ENCODE measurements at places on chromosomes 6 and 20.

GRCh38 chr6:30542915-30543314, 13.4 kb downstream of the GNL1 start:
- no peak for DNase-seq

- no peak for DNase-seq
Observed at GRCh38 chr6:17820055-17820454, 113.3 kb upstream of the NUP153 start.

- DNase-seq: no peak
Observed at GRCh38 chr20:15506311-15506710, 1066.9 kb downstream of the KIF16B start.

GRCh38 chr6:6775074-6775473, 186.6 kb downstream of the LY86 start:
- DNase-seq: no peak

DNA sequence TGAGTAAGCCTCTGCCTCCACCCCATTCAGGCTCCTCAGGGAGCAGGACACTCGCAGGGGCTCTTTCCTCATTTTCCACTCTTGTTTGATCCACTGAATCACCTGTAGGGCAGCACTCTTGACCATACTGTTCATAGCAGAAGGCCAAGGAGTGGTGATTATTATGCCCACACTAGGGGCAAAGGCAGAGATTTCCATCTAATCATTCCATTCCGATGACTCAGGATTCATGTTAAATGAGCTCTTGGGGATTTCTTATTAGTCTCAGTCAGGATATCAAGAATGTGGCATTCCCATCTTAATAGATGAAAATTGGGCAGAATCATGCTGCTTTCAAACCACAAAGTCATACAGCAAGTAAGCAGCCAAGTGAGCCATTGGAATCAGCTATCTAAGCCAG, 101.9 kb upstream of the MOCS1 start:
- DNase-seq: no peak

DNA sequence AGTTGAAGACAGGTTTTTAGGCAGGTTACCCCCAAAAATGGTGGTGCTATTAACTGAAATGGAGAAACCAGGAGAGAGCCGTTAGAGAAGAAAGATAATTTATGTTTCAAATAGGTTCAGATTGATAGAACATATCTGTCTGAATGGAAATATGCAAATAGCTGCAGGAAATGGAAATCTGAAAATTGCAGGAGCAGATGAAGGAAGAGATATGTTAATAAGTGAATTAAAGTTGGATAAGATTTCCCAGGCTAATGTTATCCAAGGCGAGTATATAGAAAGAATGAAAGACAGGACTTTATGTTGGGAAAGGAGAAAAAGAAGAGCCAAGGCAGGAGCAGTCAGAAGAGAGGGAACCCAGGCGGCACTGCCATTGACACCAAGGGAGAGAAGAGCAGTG, 365.6 kb downstream of the ARHGAP18 start:
- no peak for DNase-seq

DNA sequence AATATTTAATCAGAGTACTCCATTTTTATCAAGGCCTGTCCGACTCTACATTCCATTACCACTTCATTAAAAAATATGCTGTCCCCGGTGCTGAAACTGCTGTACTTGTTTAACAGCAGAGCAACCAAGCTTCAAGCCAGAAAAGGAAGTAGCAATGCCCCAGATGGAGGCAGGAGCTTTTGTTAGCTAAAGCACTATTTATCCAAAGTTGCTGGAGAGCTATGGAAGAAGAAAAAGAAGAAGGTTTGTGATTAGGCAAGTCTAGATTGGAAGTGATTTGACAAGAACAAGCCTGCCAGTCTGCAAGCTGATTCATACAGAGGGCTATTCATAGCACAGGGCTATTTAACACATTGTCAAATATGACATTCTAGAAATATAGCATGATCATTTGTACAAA, 160.9 kb upstream of the SPTLC3 start:
- no peak for DNase-seq

DNA sequence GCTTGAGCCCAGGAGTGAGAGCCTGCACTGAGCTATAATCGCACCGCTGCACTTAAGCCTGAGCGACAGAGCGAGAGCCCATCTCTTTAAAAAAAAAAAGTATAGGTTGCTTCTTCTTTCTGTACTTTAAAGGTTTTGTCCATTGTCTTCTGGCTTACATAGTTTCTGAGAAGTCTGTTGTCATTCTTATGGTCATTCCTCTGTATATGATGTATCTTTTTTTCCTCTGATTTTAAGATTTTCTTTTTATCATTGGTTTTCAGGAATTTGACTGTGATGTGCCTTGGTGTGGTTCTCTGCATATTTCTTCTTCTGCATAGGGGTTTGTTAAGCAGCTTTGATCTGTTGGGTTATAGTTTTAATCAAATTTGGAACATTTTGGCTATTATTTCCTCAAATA, 29.1 kb downstream of the QRSL1 start:
- DNase-seq: no peak

DNA sequence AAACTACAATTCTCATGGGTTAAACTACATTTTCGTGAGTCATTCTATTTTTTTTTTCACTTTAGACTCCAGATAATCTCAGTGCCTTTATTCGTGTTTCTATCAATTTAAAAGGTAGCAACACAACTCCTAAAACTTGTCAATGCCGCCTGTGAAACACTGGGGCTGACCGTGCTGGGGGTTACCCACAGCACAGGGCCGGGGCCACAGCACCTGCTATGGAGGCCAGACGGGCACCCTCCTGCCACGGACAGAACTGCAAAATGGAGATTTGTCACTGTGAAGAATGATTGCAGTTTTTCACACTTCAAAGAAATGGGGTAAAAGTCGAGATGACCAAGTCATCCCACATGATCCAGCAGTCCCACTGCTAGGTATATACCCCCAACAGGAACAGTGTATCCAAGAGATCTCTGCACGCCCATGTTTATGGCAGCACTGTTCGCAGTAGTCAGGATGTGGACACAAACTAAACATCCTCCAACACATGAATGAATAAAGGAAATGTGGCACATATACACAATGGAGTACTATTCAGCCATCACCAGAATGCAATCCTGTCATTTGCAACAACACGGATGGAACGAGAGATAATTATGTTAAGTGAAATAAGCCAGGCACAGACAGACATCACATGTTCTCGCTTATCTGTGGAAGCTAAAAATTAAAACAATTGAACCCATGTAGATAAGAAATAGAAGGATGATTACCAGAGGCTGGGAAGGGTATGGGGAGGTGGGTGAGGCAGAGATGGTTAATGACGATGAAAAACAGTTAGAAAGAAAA, 290.1 kb downstream of the SMOC2 start:
- no peak for DNase-seq

DNA sequence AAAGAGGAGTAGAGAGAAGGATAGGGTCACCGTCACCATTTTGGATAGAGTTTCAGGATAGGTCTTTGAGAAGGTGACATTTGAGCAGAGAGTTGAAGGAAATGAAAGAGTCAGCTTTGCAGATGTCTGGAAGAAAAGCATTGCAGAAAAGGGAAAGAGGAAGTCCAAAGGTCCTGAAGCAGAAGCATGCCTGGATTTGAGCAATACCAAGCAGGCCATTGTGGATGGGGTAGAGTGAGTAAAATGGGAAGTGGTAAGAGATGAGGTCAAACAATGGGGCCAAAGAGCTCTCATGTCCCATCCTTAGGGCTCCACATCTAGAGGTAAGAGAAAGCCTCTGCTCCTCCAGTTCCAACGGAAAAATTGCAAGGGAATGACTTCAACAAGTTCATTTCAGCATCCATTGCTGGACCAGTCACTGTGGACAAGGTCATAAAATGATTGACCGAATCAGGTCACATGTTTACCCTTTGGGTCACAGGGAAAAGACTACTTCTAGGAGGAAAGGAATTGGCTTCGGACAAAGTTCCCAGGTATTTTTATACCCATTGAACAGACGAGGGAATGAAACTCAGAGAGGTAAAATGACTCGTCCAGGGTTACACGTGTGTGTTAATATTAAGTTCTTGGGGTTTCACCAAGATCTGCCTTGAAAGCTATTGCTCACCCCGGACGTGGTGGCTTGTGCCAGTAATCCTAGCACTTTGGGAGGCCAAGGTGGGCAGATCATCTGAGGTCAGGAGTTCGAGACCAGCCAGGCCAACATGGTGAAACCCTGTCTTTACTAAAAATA, 6.6 kb upstream of the SAMHD1 start:
- no peak for DNase-seq

DNA sequence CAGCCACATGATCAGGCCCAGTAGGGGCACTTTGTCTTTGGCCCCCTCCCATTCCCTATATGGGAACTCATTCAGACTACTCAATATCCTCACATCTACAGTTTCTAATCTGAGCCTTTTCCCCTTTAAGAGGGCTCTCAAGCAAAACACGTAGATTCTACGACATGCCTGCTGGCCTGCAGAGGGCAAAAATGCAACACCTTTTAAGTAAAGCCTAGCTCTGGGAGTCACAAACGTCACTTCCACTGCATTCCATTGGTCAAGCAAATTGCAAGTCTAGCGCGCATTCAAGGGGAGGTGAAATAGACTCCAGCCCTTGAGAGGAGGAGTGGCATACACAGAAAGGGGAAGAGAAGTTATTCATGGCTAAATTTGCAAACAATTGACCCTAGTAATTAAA, 70.6 kb downstream of the CDC40 start:
- no peak for DNase-seq

DNA sequence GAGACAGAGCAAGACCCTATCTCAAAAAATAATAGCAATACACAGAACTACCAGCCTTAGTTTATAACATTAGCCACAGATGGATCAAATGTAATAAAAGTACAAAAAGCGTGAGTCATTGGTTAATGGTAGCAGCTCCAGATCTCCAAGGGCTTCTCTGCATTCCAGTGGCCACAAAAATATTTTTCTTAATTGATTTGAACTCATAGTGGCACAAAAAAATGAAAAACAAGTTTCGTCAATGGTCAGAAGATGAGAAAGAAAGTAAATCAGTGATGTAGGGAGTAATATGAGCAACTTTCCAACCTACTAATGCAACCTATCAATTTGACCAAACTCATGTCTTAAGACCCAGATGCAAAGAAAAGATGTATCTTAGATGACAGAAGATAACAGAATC, 79.6 kb downstream of the CEP57L1 start:
- no peak for DNase-seq

DNA sequence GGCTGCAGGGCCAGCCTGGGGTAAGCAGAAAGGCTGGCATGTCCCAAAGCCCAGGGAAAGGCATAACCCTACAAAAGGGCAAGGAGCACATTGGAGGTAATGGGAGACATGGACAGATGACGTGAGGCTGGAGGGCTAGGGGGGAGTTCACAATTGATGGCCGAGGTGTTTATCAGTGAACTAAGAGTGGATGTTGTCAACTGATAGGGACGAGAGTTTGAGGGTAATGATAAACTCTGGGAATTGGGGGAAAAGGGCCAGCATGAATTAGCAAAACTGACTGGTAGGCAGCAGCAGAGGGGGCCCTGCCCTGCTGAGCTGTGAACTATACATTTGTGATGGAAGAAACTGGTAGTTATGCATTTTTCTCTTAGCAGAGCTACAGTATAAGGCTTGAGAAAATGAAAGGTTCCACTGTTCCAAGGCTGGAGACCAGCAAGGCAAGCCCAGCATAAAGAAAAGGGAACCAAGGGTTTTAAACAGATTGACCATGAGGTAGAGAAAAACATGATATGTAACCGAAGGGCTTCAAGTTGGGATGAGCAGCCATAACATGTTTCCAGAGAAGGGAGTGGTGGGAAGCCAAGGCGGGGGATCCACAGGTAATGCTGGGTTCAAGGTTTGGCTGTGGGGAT, 98.1 kb upstream of the MLN start:
- DNase-seq: no peak

GRCh38 chr6:164665328-164665727, 644.1 kb downstream of the C6orf118 start:
- DNase-seq: no peak

DNA sequence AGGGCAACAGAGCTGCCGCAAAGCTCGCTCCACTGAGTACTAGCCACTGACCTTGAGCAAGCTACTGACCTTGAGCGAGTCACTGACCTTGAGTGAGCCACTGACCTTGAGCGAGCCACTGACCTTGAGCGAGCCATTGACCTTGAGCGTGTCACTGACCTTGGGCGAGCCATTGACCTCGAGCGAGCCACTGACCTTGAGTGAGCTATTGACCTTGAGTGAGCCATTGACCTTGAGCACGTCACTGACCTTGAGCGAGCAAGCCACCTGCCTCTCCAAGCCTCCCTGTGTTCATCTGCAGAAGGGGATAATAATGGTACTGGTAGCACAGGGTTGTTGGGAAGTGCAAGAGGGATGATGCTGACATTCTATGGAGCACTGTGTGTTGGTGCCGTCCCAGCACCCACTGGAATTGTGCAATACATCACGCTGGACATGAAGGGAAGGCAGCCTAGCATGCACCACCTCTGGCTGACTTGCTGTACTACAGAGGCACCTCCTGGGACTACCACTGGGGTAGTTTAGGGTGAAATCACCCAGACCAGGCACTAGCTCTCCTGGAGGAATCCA, 60.2 kb downstream of the CTCFL start:
- no peak for DNase-seq

- no peak for DNase-seq
Observed at GRCh38 chr6:164283574-164283973, 869.1 kb downstream of the QKI start.

DNA sequence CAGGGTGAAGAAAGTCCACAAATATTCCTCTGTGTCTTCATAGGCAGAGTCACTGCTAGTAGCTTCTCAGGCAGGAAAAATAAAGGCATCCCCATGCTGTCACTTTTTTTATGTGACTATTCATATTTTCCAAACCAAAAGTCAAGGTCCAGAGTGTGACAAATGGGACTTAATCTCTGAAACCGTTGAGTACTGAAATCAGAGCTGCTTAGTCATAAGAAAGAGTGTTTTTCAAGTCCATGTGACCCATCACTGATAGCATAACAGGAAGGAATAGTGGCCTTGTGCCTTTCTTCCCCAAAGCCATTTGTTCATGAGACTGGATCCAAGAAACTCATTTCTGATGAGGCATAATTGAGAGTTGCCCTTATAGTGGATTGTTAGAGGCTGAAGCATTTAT, 210.3 kb upstream of the TSHZ2 start:
- no peak for DNase-seq

DNA sequence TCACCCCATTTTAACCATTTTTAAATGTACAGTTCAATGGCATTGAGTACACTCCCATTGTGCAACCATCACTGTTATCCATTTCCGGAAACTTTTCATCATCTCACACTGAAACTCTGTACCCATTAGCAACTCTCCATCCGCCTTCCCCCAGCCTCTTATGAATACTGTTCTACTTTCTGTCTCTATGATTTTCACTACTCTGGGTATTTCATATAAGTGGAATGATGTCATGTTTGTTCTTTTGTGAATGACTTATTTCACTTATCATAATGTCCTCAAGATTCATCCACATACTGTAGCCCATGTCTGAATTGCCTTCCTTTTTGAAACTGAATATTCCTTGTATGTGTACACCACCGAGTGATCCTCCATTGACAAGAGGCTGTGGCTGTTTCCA, 92.9 kb upstream of the TOX2 start:
- DNase-seq: no peak

DNA sequence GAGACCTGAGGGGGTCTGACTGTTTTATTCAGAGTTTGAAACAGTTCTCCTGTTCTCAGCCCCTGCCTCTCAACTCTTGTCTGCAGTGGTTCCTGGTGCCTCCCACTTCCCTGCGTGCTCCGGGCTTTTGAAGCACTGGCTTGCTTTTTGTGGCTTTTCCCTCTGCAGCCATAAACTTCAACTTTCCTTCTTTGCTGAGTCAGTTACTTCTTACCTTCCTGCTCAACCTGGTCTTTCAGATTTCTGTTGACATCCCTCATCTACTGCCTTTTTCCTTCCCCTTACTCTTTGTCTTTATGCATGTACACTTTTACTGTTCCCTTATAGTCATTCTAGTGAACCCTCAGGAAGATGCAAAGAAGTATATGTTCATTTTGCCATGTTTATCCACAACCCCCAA, 57.4 kb downstream of the ASXL1 start:
- DNase-seq: no peak

- no peak for DNase-seq
Observed at GRCh38 chr20:39646874-39647413, 684.8 kb downstream of the DHX35 start.
